OCI-LY7 (cell line): ENCODE measurements at places on chromosomes 7 and 10.

- no peak for DNase-seq
Observed at GRCh38 chr7:28157831-28158416, 22.7 kb downstream of the JAZF1 start.

DNA sequence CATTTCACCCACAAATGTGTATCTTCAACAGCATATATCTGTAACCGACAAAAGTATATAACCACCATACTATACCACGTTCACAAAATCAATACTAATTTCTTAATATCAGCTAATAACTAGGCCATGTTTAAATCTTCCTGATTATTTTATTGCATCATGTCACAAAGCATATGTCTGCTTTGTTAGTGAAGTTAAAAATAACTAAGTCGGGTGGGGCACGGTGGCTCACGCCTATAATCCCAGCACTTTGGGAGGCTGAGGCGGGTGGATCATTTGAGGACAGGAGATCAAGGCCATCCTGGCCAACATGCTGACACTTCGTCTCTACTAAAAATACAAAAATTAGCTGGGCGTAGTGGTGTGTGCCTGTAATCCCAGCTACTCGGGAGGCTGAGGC, 47.7 kb downstream of the HERC4 start:
- no peak for DNase-seq

DNA sequence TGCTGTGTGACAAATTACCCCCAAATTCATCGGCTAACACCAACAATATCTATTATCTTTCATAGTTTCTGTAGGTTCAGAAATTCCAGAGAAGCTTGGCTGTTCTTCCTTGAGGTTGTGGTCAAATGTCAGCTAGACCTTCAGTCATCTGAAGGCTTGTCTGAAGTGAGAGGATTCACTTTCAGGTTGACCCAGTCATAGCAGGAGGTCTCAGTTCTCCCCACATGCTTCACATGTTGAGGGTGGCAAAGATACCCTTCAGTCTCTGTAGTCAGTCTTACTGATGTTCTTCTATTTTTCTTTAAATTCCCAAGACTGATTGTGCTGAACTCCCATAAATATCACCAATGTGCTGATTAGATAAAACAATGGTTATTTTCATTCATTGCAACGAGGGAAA, 1692.0 kb downstream of the REEP3 start:
- no peak for DNase-seq

GRCh38 chr10:25405871-25406270, 231.1 kb downstream of the GPR158 start:
- no peak for DNase-seq

GRCh38 chr7:17239683-17240521, 58.5 kb upstream of the AHR start:
- DNase-seq, result no peak

DNA sequence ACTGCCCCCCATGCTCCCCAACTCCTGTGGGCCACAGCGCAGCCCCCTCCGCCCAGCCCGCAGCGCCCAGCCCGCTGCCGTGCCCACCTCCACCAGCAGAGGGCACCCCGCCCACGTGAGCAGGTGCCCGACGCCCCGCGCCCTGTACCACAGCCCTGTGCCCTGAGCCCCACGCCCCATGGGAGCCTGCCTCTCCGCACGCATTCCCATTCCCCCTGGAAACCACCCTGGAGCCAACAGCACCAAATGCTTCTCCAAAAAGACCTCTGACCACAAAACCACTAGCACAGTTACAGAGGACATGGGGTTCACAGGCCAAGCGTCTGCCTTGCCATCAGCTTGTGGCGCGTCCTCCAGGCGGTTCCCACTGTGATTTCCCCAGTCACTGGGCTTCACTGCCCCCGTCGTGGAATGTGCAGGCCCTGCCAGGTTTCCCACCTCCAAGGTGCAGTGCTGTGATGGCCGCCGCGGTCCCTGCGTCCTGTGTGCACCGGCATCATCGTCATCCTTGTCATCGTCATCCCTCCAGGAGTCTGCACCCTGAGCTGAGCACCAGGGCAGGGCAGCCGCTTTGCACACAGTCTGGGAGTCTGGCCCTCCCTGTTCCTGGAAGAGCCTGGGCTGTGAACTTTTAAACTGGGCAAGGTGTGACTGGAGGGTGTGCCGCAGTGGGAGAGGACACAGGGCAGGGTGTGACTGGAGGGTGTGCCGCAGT, 61.7 kb downstream of the PWWP2B start:
- peak; percentile 54 for DNase-seq

GRCh38 chr10:30500534-30500933, 66.5 kb downstream of the MAP3K8 start:
- DNase-seq, result no peak
